Ascending aorta (tissue), 2 donors: ENCODE measurements at places on chromosomes 3 and 15. TPM values are rescaled to one million over a fixed set of nuclear protein-coding genes. Genes with fewer than 3 reads are reported as not detected.

Gene RARB
- 52.7 TPM for total RNA-seq

Gene PLD1
- total RNA-seq: 8.8 TPM

Gene FOXB1
- not detected for total RNA-seq

DNA sequence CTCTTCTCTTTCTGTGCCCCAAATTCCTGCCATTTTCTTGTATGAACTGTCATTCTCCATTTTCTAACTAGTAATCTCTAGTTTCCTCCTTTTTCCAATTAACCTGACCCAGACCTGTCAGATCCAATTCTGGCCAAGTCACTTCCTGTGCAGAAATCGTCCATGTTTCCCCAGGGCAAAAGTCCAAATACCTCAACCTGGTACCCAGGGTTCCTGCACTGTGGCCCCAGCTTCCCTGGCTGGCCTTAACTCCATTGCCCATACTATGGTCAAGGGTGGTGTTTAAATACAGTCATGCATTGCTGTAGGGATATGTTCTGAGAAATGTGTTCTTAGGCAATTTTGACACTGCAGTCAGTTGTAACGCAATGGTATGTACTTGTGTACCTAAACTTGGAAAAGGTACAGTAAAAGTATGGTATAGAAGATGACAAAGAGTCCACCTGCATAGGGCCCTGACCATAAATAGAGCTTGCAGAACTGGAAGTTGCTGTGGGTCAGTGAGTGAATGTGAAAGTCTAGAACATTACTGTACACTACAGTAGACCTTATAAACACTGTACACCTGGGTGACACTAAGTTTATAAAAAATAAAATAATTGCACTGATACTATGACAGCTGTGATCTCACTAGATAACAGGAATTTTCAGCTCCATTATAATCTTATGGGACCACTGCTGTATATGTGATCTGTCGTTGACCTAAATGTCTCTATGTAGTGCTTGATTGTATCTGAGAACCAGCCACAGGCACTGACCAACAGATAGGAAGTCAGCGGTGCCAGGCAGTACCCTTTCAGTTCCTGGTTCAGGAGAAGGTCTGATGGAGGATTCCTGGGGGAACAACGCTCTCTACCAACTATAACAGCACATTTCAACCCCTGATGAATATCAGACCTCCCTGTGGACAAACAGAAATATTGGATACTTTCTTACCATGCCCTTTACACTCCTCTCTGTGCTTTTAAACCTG is 336.1 kb upstream of the PROK2 start:
- no peak for DNase-seq

GRCh38 chr3:18112674-18113375 is 312.3 kb downstream of the SATB1 start:
- no peak for DNase-seq

GRCh38 chr15:45402955-45403877 is 24.9 kb upstream of the GATM start:
- DNase-seq: peak; percentile 64

GRCh38 chr3:2984005-2984830 is 126.0 kb downstream of the IL5RA start:
- no peak for DNase-seq

DNA sequence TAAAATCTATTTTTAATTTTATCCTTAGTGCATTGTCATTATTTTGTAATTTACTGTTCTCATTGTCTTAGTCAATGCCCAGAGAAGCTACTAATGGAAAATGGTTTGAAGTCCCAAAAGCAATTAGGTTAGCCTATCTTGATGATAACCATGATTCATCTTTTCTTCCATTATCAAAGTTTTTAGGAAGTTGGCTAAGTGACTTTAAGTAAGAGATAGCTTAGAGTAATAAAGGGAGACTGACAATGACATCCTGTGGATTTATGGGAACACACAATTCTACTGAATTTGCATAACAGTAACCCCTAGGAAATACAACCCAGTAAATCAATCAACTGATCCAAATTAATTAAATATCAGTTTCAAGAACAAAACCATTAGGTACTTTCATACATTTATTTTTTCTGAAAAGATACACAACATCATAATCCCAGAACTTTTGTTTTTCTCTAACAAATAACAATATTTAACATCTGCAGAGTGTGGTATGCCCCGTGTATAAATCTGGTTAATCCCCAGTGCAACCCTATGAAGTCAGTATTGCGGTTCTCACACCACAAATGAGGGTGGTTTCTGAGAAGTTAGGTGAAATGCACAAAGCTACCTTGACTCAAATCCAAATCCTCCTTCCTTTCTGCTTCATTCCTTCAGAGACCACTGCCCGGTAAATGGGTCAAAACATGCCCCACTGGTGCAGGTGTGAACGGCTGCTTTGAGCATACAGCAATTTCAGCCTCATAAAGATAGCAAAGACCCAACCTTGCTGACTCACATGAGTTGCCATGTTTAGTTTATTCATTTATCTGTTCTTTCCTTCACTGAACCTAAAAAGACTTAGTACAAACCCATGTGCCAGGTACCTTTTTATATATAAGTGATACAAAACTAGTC is 202.1 kb downstream of the TBL1XR1 start:
- no peak for DNase-seq
